Stimulated activated CD8-positive, alpha-beta memory T cell treated with anti-CD3 and anti-CD28 coated beads, Interleukin-2, amount 100 ng/mL, for 48 hours (primary cell): ENCODE measurements at places on chromosomes 6 and 20.

DNA sequence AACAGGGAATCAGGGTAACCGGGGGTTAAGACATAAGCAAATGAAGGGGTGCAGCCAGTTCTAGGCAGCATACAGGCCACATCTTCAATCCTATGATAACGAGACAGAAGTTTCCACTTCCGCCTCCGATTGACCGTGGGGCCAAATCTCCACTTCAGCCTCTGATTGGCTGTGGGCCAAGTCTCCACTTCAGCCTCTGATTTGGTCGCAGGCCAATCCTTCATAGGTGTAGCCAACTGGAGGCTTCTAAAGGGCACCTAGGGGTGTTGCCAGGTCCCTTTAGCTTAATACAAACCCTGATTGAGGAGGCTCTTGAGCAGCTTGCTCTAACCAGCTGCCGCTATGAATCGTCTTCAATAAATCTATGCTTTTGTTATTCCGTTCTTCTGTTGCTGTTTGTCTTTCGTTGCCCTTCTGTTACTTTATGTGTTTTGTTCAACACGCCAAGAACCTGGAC lies 2.1 kb upstream of the ERGIC3 start:
- no peak for DNase-seq

DNA sequence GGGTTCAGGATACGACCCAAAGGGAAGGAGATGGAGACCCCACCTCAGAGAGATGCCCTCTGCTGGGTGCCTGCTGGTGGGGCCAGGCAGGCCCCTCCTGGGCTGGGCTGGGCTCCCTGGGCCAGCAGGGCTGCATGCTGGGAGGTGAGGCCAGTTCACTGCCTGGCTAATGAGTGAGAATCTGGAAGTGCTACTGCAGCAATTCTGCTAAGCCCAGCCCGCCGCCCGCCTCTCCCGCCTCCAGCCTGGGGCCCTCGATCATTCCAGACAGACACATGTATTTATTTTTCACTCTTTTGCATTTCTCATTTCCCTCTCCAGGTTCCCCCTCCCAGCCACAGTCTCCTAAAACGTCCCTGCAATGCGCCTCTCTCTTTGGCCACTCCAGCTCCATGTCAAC lies 79.6 kb downstream of the CDH22 start:
- no peak for DNase-seq

DNA sequence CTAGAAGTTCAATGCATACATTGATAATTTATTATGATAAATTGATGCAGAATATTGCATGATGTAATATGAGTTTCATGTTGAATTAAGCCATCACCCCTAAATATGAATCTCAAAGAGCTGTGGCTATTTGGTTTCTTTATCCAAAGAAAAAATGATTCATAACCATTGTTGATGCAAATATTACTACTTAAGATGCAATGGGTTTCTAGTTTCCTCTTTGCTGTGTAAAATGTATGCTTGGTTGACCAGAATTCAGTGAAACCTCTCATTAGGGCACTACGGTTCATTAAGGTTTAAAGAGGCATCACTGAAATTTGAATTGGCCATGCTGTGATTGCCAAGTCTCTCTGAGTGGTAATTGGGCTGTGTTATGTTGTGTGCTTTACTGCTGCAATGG lies 492.5 kb upstream of the FLRT3 start:
- DNase-seq, result no peak

DNA sequence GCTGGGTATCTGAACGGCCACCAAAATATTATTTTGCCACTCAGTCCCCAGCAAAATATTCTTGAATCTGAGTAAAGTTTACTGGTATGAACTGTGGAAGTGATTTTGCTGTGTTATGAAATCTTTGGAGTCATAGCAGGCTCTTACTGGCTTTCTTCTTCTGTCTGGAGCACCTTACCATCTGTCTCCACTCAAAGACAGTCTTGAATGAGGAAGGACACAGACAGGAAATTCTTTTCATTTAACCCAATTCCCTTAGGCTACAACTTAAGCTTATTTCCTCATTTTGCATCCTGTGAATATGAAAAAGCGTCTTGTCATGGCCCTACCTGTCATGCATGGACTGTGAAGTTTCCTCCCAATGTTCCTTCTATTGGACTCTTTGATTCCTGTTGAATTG lies 24.7 kb downstream of the FNDC1 start:
- DNase-seq, result no peak

GRCh38 chr20:50794181-50794845 lies 548 bp upstream of the BCAS4 start:
- DNase-seq, result no peak

GRCh38 chr20:58867211-58867610 lies 14.7 kb downstream of the GNAS start:
- no peak for DNase-seq
